Stimulated activated CD8-positive, alpha-beta memory T cell treated with anti-CD3 and anti-CD28 coated beads, Interleukin-12 subunit alpha, Interleukin-12 subunit beta, amount 100 ng/mL, for 4 hours (primary cell): ENCODE measurements at places on chromosomes 13 and 19.

- DNase-seq, result no peak
These were observed 2662.4 kb upstream of the PCDH20 start for GRCh38 chr13:64078025-64078424.

DNA sequence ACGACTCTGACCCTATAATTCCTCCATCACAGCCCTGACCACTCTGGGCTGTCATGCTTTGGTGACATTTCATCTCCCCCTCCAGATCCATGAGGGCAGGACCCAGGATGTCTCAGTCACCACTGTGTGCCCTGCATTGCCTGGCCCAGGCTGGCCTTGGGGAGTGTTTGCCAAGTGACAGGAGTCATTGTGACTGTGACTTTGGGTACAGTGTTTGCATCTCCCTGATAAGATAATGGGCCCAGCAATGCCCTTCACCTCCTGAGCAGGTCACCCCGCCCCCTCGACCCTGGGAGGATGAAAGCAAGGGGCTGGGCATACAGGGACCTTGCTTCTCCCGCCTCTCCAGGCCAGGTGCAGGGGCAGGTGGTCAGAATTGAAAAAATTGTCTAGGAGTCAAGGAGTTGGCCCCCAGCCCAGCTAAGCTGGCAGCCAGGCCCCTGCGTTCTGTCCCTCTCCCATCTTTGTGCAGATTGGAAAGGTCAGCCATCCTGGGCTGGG lies 5.9 kb upstream of the ATP4A start:
- no peak for DNase-seq

DNA sequence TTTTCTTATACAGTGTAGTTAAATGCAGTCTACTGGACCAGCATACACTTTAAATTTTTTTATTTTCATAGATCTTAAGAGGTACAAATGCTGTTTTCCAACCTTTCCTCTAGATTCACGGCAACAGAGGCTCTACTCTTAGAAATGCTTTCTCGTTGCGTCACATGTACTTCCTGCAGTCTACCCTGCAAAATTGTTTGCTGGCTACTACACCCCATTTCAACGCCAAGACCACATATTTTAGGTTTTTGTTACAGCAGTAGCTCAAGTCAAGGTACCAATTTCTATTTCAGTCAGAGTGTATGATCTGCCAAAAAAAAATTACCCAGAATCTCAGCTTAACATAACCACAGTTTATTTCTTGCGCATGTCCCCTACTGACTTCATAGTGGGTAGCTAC lies 94.1 kb downstream of the TNFSF13B start:
- DNase-seq, result no peak

DNA sequence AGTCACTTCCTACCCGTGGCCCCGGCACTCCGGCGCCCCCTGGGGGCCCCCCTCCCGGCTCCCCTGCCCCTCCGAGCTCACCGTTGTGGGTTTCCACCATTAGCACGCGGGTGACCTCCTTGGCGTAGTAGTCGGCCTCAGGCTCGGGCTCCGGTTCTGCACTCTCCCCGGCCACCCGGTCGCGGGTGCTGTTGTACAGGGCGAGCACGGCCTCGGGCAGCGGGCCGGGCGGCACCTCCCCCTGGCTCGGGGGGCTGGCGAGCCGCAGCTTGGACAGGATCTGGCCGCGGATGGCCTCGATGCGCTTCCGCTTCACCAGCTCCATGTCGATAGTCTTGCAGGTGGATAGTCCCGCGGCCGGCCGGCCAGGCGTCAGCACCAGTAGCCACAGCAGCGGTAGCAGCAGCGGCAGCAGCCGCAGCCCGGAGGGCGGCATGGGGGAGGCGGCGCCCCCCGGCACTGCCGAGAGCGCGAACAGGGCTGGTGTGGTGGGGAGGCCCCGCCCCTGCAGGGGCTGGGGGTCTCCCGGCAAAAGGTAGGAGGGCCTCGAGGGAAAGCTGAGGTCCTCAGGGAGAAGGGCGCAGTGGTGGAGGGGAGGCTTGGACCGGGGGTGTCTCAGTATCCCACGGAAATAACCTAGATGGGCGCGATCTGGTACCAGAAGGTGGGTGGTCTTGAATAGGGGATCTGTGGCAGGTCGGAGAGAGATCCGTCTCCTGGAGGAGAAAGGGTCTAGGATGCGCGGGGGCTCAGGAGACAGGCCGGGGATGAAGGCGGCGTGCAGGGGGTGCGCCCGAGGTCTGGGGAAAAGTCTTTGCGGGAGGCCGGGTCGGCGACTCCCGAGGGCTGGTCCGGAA lies 885 bp downstream of the TGFB1 start:
- DNase-seq, result peak; percentile 68

- no peak for DNase-seq
These were observed 1.7 kb upstream of the IFT88 start for GRCh38 chr13:20565115-20565736.

GRCh38 chr13:30870049-30870884 lies 35.8 kb upstream of the MEDAG start:
- no peak for DNase-seq

- DNase-seq, result no peak
These were observed 358.1 kb downstream of the COG6 start for GRCh38 chr13:40013554-40013953.
